ENCODE measurements at places on chromosomes 3 and 15.

- no peak for DNase-seq
These were observed 174.3 kb upstream of the ZBTB20 start for GRCh38 chr3:115321400-115321805.

DNA sequence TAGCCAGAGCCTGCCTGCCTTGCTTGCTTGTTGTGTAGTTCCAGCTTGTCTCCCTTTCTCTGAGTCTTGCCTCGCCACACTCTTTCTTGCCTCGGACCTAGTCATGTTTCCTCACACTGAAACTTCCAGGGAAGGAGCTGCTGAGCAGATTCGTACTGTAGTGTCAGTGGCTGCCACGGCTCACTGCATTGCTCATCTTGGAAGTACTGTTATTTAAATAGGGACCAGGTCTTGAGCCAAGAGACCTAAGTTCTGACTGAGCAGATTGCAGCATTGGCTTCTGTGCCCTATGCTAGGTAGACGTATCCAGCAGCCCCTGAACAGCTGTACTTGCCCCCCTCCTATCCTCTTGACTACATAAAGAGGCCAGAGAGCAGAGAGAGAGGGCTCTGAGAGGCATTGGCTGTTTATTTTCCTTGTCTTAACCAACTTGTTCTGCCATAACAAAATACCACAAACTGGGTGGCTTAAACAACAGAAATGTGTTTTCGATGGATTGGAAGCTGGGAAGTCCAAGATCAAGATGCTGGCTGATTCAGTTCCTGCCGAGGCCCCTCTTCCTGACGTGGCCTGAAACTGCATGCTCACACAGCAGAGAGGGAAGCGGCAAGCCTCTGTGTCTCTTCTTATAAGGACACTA lies 5.8 kb upstream of the RARRES1 start:
- no peak for DNase-seq

- no peak for DNase-seq
These were observed 256.4 kb upstream of the TPM1 start for GRCh38 chr15:62785881-62786828.

GRCh38 chr3:36317915-36318314 lies 62.4 kb upstream of the STAC start:
- no peak for DNase-seq
